ENCODE measurements at places on chromosomes 12 and 14.

DNA sequence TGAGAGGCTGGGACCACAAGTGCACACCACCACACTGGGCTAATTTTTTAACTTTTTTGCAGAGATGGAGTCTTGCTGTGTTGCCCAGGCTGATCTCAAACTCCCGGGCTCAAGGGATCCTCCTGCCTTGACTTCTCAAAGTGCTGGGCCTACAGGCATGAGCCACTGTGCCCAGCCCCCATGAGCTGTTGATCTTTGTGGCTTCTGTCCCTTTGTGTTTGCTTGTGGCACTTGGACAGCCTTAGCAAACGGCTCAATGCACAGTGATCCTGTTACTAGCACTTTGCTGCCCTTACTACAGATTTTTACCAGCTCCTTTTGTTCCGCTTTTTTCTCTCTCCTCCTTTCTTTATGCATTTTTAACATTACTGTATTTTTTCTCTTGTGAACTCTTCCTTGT is 25.3 kb upstream of the EVL start:
- DNase-seq: no peak

GRCh38 chr12:49019443-49020324 is 1.1 kb upstream of the PRKAG1 start:
- DNase-seq: peak; percentile 58

DNA sequence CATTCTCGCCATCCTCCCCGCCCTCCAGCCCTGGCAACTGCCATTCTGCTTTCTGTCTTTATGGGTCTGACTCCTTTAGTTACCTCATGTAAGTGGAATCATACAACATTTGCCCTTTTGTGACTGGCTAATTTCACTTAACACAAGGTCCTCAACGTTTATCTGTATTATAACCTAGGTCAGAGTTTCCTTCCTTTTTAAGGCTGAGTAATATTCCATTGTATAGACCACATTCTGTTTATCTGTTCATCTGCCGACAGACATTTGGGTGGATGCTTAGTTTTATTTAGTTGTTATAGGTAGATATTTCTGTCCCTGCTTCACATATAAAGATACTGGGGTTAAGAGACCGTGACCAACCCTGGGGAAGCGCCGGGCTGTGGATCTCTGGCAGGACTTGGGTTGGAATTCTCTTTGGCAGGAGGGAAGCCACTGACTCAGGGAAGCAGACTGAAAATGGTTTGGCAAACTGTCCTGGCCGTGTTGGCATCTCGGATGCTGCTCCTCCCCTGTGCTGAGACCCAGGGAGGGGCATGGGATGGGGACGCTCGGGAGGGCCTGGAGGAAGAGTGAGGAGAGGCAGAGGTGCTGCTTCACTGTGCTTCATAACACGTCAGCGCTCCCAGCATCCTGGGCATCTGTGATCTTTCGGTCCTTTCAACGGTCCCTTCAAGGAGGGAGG is 38.9 kb downstream of the TEAD4 start:
- DNase-seq: no peak

DNA sequence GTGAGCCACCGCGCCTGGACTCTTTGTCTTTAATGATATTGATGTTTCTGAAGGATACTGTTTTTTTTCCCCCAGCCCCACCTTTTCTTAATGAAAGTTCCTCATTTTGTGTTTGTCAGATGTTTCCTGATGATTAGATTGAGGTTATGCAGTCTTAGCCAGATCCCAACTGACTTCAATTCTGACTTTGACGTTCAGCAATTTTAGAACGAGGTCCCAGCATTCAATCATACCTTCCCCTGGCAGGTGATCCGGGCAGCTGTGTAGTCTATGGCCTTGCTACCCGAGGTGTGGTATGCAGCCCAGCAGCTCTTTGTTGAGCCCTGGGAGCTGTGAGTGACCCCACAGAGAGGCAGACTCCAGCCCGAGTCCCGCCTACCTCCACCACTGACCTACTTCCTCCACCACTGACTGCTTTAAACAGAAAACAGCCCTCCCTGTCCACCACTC is 82.7 kb downstream of the LGMN start:
- DNase-seq: no peak

DNA sequence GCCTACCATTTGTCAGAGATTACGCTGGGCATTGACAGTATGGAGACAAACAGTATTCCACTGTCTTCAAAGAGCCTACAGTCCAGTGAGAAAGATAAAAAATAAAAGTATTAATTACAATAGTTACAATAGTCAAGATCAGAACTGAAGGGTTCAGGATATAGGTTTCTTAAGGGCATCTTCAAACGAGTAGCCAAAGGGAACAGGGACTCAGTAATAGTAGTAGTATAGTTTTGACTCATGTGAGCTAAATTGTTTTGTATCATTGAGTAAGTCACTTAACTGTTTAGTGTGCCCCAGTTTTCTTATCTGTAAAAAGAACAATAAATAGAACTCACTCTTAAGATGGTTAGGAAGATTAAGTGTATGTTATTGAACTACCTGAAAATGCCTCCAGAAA is 123.6 kb downstream of the METTL25 start:
- DNase-seq: no peak

DNA sequence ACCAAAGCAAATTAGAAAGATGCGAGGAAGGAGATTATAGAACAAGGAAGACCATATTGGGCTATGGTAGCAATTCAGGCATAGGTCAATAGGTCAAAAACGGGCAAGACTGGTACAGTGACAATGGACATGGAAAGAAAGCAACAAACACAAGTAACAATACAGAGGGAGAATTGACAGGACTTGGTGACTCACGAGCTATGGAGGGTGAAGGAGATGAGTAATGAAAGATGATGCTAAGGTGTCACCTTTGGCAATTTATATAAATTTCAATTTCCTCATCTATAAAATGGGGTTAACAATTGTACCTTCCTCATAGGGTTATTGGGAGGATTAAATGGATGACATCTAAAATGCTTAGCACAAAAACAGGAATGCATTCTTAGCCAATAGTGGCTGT is 15.1 kb upstream of the DUSP16 start:
- DNase-seq: no peak

DNA sequence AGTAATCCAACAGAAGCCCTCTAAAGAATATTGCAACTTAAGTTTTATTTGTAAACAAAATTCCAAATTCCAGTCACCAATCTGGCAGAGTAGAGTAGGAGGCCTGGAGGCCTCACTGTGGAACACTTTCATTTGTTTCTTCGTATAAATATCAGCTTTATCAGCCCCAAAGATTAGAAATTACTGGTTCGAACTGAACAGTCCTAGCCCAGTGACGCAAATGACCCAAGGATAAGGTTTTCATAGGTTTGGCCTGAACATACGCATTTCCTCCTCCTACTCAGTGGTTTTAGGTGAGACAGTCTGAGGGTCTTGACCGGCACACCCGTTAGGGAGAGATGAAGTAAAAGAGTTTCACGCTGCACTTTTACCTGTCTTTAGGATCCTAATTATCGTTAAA is 1.7 kb downstream of the CDC42BPB start:
- DNase-seq: no peak
